ENCODE measurements at places on chromosomes 5 and 9. TPM values are rescaled to one million over a fixed set of nuclear protein-coding genes. Genes with fewer than 3 reads are reported as not detected.
A peak's percentile ranks its signal among the peaks of the same experiment; 100 is the strongest.

Gene SHISAL2B
- total RNA-seq: not detected

Gene PCDHB8
- not detected for total RNA-seq

Gene DPM2
- 18.5 TPM for total RNA-seq

Gene ANKRD34B
- total RNA-seq: not detected

DNA sequence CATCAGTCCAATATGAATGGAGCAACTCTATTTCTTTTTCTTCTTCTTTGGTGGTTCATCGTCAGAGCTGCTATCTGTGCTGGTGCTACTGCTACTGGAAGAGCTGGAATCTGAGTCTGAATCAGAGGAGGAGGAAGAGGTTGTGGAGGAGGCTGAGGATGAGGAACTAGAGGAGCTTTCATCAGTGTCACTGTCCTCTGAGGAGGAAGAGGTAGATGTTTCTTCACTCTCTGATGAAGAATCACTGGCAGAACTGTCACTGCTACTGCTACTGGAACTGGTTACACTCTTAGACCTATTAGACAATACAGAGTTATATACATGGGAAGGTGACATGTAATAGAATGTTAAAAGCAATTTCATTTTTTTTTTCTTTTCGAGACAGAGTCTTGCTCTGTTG lies 27.8 kb downstream of the ZCCHC10 start:
- H3K36me3 ChIP-seq: no peaks in the 10 kb centered on the region
- H3K4me3 ChIP-seq: no peak overlapping the region
- H3K27ac ChIP-seq: no peak overlapping the region
- DNase-seq: no peak
- H3K4me1 ChIP-seq: no peaks in the 10 kb centered on the region

DNA sequence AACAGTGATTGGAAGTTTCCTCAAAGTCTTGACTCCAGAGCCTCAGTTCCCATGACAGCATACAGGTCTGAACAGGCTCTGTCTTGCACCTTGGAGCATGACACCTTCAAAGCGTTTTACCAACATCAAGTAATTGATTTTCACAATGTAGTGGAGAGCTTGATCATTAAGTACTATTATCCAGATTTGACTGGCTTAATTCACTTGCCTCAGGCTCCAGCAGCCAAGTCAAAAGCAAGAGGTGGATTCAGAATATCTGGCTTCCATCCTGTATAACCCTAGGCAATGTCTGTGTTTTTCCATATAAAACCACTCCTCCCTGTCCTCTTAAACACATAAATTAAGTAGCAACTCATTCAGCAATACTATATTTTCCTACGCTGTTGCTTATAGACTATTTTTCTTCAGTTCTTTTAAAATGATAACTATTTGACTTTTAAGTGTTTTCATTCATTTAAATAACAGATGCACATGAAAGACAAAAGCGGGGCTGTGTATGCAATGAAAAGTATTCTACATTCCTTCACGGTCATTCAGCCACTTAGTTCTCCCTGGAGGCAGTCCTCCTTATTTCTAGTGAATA lies 150.8 kb upstream of the RANBP3L start:
- H3K4me1 ChIP-seq: no peaks in the 10 kb centered on the region
- no peaks in the 10 kb centered on the region for H3K36me3 ChIP-seq
- H3K4me3 ChIP-seq: no peak overlapping the region
- DNase-seq: no peak

DNA sequence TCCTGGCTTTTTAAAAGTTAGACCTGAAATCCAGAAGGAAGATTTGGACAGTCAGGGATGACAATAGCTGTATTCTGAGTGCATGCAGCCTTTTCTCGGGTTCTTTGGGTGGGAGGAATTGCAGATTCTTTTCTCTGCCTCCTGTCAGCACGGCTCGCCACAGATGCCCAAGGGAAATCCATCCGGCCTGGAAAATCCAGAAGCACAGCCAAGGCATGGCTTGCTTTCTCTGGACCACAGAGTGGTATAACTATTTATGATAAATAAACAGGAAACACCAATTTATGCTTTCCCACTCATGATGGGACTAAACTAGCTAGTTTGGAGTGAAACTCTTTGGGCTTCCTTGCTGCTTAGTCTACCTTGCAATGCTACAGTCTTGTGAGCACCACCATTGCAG lies 59.1 kb downstream of the C9orf152 start:
- peak overlapping the region; percentile 56 for H3K27ac ChIP-seq
- H3K4me3 ChIP-seq: peak overlapping the region; percentile 8
- no peak for DNase-seq
- no peaks in the 10 kb centered on the region for H3K27me3 ChIP-seq
- peaks cover 52% of the 10 kb centered on the region for H3K4me1 ChIP-seq
- no peaks in the 10 kb centered on the region for H3K36me3 ChIP-seq

DNA sequence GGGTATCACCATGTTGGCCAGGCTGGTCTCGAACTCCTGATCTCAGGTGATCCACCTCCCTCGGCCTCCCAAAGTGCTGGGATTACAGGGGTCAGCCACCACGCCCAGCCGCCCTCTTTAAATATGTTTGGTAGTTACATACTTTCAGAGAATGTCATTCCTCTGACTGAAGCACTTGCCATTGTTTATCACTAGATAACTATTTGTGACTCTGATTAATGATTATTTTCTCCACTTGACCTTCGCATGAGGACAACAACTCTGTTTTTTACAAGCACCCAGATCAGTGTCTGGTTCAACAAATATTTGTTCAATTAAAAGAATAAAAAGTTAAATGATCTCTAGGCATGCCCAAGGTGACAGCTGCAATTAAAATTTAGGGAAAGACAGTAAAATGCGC lies 56.2 kb downstream of the CLINT1 start:
- H3K27me3 ChIP-seq: no peaks in the 10 kb centered on the region
- H3K36me3 ChIP-seq: peaks cover 9% of the 10 kb centered on the region
- no peak overlapping the region for H3K4me3 ChIP-seq
- H3K27ac ChIP-seq: no peak overlapping the region
- H3K4me1 ChIP-seq: no peaks in the 10 kb centered on the region

DNA sequence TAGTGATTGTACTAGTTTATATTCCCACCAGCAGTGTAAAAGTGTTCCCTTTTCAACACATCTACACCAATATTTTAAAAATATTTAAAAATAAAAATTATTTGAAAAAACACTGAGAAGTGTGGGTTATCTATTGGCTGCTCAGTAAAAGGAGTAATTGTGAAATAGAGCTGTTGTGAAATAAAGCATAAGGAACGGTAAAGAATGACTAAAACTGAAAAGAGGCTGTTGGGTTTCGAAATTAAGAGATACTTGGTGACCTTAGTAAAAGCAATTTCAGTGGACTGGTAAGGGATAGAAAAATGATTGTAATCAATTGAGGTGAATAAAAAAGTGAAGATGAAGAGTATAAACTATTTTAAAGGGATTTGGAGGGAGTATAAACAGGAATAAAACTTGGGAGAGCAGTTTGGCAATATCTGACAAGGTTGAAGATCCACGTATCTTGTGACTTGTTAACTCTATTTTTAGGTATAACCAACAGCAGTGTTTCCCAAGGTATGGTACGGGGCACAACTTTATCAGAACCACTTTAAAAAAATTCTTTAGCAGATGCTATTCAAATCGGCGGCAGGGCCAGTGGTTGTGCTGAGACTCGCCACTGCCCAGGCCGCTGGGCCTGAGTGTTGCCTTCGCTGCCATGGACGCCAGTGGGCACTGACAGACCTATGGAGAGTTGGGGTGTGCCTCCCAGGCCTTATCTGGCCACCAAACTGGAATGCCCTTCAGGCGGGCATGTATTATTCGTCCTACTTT lies 63.3 kb downstream of the TMEM38B start:
- H3K4me1 ChIP-seq: no peaks in the 10 kb centered on the region
- no peaks in the 10 kb centered on the region for H3K36me3 ChIP-seq
- no peak overlapping the region for H3K4me3 ChIP-seq
- no peak overlapping the region for H3K27ac ChIP-seq

GRCh38 chr5:148887123-148887881 lies 60.9 kb downstream of the ADRB2 start:
- H3K27me3 ChIP-seq: no peaks in the 10 kb centered on the region
- no peak overlapping the region for H3K27ac ChIP-seq
- DNase-seq: no peak
- H3K4me3 ChIP-seq: no peak overlapping the region

DNA sequence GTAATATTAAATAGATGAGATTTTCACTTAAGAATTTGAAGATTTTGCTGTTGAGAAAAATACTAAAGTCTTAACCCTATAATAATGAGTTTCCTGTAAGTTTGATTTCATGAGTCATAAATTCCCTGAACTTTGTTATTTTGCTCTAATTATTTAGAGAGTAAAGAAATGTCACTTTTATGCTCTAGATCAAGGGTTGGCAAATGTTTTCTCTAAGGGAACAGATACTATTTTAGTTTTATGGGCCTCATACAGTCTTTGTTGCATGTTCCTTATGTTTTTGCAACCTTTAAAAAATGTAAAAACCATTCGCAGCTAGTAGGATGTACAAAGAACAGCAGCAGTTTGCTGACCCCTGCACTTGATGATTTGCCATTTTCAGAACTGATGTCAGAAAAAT lies 480 bp upstream of the TXNDC8 start:
- H3K36me3 ChIP-seq: no peaks in the 10 kb centered on the region
- H3K27me3 ChIP-seq: no peaks in the 10 kb centered on the region
- H3K4me1 ChIP-seq: peaks cover 2% of the 10 kb centered on the region
- no peak for DNase-seq
- no peak overlapping the region for H3K27ac ChIP-seq

DNA sequence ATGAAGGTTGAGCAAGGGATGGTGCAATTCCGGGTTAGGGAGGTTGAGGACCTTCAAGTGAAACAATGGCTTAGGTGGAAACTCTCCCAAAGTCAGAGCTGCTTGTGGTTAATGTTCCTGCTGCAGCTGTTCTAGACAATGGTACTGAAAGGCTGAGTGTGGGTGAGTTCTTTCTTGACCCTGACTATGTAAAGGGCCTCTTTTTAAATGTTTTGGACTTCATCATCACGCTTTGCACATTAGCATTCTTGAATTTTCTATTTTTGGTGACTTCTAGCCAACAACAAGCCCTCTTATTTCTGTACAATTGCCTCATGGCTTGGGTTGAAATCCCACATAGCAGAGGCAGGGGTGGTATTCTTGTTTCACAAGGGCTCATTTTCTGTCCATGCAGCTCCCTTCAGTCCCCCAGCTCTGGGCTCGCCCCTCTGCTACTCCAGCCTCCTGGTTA lies 136.3 kb upstream of the ANKRD55 start:
- no peak for DNase-seq
- H3K27ac ChIP-seq: no peak overlapping the region
- H3K4me3 ChIP-seq: no peak overlapping the region
- H3K36me3 ChIP-seq: no peaks in the 10 kb centered on the region
- no peaks in the 10 kb centered on the region for H3K4me1 ChIP-seq

DNA sequence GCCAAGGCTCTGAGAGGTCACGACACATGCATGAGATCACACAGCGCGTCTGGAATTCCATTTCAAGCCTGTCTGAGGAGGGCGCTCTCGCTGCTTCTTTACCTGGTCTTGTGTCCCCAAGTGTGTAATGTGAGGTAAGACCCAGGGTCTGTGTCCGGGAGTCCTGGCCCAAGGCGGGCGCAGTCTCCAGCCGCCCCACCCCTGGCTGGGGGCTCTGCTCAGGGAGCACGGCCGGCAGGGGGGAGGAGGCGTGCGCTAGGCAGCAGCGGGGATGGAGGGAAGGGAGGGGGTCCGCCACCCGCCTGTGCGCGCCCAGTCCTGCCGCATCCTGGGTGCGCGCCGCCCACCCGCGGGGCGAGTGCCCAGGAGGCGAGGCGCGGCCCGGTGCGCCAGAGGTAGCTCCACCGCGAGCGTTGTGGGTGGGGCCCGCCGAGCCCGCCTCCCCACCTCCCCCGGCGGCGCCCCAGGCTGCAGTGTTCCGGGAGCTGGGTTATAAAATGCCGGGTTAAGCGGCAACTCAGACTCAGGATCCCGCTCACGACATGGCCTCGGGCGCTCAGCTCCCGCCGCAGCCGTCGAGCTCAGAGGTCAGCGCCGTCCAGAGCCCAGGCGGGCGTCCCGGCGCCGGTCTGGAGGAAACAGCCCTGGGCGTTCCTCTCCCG lies at the start of gene CCNI2:
CCNI2 (plus strand) TSS at position 473 of the 662 bp plus-strand sequence; CDS start at position 543, 70 bp downstream.
- no peak within 1 kb of the TSS for H3K27ac ChIP-seq
- no peaks in the 10 kb centered on the region for H3K36me3 ChIP-seq
- DNase-seq: no peak

- no peaks in the 10 kb centered on the region for H3K4me1 ChIP-seq
- no peak overlapping the region for H3K27ac ChIP-seq
- H3K36me3 ChIP-seq: no peaks in the 10 kb centered on the region
- no peak for DNase-seq
- H3K27me3 ChIP-seq: no peaks in the 10 kb centered on the region
Measured at GRCh38 chr9:104256031-104256695, 162.1 kb downstream of the SMC2 start.

DNA sequence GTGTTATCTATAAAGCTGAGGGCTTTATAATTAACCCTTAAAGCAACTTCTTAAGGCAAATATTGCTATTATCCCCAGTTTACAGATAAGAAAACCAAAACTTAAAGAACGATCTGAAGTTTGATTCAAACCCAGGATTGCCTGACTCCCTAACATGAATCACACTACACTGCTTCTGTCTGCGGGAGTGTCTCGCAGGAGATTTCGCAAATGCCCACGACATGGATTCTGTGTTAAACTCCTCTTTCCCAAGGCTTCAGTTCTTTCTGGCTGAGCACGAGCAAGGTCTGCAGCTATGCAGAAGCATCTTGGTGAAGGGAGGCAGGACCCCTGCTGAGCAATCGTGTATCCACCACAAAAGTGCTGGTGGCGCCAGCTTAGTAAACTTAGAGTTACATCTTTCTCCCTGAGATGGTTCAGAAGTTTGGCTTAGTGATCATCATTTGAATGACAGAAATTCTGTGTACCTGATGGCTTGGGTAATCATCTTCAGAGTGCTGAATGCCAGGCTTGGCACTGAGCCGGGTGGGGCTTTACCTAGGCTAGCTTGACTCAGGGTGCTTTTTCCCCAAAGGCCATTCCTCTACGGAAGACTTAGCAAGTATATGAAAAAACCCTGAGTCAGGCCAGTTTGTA lies 81.4 kb upstream of the PIK3R1 start:
- no peaks in the 10 kb centered on the region for H3K27me3 ChIP-seq
- H3K4me3 ChIP-seq: no peak overlapping the region
- H3K36me3 ChIP-seq: no peaks in the 10 kb centered on the region
- no peak overlapping the region for H3K27ac ChIP-seq

DNA sequence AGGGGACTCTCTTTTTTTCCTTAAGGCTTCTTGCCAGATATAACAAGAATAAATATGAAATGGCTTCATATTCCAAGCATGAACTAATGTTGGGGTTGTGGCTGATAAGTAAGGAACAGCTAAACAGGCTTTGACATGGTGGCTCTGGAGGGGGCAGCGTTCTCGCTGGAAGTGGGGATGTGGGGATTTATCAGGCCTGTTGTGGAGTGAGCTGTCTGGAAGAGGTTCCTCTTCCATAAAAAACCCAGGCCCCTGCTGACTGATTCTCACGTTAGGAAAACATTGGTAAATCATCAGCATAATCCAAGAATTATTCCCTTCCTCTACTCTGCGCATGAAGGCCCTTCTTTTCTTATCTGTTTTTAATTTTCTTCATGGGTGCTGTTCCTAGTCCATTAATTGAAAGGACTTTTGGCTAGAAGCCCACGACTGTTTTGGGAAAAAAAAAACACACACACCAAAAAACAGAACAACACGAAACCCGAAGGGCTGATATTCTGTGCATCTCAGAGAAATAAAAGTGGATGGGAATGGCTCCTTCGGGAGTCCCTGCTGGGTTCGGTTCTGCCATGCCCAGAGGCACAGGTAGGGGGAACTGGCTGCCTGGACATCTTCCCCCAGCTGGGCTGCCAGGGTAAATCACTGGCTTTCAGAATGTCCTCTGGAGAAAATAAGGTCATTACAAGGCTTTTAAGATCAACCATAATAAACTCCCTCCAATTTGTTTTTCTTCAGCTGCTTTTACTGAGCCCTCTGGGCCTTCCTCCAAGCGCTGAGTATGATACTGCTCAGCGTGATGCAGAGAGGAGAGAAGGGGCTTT lies 297.0 kb downstream of the SLIT3 start:
- no peak overlapping the region for H3K4me3 ChIP-seq
- DNase-seq: no peak
- no peaks in the 10 kb centered on the region for H3K36me3 ChIP-seq
- peak overlapping the region; percentile 59 for H3K27ac ChIP-seq
- H3K27me3 ChIP-seq: peaks cover 11% of the 10 kb centered on the region

Measured in esophagus squamous epithelium (tissue), 5 donors.